ENCODE measurements at places on chromosomes 3 and 15.

- DNase-seq, result no peak
Observed at GRCh38 chr3:129927072-129927471, 33.6 kb upstream of the TMCC1 start.

GRCh38 chr3:149955449-149955848 is 15.2 kb downstream of the PFN2 start:
- DNase-seq, result no peak

- DNase-seq, result no peak
Observed at GRCh38 chr15:59894835-59895234, 109.3 kb upstream of the FOXB1 start.

GRCh38 chr3:16033889-16034687 is 140.4 kb upstream of the GALNT15 start:
- no peak for DNase-seq

DNA sequence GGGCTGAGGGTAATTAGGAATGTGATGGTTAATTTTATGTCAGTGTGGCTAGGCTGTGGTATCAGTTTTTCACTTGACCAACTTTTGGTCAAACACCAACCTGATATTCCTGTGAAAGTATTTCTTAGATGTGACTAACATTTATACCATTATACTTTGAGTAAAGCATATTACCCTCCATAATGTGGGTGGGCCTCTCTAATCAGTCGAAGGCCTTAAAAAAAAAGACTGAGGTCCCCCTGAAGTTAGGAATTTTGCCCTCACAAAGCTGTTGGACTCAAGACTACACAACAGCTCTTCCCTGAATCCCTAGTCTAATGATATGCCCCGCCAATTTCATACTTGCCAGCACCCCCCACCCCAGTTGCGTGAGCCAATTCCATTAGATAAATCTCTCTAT is 12.5 kb downstream of the SLMAP start:
- DNase-seq, result no peak

DNA sequence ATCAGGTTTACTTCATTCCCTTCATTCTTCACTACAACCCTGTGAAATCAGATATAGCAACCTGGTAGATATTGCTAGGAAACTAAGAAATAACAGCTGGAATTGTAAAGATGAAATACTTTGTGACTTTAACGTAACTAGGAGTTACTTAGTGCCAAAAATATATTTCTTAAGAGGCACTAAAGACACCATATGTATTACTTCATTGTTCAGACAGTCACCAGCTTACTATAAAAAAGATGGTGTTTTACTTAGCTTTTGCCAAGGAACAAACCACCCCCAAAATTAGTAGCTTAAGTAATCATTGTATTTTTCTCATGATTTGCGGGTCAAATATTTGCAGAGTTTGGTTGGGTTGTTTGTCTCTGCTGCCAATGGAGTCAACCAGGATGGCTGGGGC is 62.5 kb downstream of the PROS1 start:
- DNase-seq, result no peak

- no peak for DNase-seq
Observed at GRCh38 chr3:65901226-65901625, 137.5 kb downstream of the MAGI1 start.

GRCh38 chr3:52291508-52292181 is 4.0 kb downstream of the GLYCTK start:
- no peak for DNase-seq
